ENCODE measurements at places on chromosomes 1 and 21.
A peak's percentile ranks its signal among the peaks of the same experiment; 100 is the strongest.

GRCh38 chr1:241460098-241460873, 59.3 kb downstream of the FH start:
- DNase-seq, result no peak

- DNase-seq, result no peak
Observed at GRCh38 chr1:22485431-22485830, 33.8 kb downstream of the ZBTB40 start.

GRCh38 chr1:207004931-207005830, 27.4 kb downstream of the C1orf116 start:
- peak; percentile 62 for DNase-seq

DNA sequence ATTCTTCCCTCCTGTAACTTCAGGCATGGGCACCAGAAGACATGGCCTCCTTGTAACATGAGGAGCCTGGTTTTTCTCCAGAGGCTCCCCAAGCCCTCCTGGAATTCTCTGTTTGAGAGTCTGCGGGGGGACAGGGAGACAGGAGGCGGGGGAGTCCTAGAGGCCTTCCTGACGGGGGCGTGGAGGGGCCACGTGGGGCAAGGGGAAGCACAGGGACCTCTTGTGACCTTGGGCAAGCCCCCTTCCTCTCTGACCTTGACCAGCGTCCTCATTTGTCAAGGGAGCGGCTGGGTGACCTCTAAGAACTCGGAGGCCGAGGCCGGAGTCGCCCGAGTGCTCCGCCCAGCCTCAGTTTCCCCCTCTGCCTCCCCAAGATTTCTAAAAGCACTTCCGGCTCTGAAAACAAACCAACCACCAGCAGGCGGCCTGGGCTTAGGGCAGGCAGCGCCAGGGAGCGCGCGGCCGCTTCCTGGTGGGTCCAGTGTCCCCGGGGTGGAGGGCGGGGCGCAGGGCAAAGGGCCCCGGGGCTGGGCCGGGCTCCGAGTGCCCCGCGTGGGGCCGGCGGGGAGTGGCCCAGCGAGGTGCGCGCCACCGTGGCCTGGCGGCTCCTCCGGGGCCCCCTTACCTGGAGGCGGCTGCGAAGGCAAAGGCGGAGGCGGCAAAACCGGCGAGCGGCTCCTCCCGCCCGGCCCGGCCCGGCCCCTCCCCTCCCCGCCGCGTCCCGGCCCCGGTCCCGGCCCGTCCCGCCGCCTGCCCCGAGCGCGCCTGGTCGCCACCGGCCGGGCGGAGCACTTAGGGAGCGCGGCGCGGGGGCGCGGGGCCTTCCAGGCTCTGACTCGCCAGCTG, at the start of gene TMCO4:
TSS of gene TMCO4 (minus strand) at position 687 of the 846 bp plus-strand sequence. CDS start 19,158 bp downstream, outside the sequence.
- peak; percentile 17 for DNase-seq

DNA sequence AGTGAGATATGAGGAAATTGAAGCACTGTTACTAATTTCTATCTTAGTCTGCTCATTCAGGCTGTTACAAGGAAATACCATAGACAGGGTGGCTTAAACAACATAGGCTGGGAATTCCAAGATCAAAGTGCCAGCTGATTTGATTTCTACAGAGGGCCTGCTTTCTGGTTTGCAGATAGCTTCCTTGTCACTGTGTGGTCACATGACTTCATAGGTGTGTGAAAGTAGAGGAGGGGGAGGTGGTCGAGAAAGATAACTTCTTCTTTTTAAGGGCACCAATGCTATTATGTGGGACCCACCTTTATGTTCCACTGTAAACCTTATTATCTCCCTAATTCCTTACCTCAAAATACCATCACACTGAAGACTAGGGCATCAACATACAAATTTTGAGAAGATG, 6.4 kb upstream of the BRINP3 start:
- DNase-seq, result no peak

DNA sequence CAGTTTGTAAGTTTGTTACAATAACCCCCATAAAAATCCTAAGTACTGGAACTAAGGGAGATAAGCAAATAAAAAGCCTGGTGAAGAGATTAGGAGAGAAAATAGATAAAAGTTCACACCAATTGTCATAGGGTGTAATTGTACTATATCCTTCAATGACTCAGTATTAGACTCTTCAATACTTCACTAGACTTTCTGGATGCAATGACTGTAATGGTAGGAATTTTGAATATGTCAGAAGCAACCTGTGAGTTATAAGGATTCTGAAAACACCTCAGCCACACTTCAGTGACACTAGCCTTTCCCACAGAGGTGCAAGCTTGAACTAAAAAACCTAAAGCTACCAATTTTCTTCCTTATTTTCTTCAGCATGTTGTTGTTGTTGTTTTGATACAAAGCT, 147.9 kb downstream of the PTGER3 start:
- no peak for DNase-seq

DNA sequence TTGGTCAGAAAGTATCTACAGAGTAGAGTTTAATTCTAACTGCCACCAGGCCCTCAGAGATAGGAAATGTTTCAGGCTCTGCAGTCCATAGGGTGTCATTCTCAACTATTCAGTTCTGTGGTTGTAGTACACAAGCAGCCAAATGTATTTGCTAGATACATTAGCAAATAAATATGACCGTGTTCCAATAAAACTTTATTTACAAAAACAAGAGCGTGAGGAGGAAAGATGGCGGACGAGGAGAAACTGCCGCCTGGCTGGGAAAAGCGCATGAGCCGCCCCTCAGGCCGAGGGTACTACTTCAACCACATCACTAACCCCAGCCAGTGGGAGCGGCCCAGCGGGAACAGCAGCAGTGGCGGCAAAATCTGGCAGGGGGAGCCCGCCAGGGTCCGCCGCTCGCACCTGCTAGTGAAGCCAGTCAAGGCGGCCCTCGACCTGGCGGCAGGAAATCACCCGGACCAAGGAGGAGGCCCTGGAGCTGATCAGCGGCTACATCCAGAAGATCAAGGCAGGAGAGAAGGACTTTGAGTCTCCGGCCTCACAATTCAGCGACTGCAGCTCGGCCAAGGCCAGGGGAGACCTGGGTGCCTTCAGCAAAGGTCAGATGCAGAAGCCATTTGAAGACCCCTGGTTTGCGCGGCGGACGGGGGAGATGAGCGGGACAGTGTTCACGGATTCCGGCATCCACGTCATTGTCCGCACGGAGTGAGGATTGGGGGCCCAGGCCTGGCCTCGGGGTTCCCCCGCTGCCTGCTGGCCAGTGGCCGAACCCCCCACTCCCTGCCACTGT, 286.1 kb downstream of the LRRC40 start:
- no peak for DNase-seq

GRCh38 chr1:30636621-30637020, 86.8 kb downstream of the MATN1 start:
- no peak for DNase-seq

DNA sequence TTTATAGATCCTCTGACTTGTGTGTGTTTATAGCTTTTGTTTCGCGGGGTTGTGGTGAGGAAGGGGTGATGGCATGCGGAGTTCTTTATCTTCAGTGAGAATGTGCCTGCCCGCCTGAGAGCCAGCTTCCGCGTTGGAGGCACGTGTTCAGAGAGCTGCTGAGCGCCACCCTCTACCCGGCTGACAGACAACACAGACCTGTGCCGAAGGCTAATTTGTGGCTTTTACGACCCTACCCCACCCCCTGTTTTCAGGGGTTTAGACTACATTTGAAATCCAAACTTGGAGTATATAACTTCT, 14.4 kb upstream of the CD101 start:
- DNase-seq, result no peak

DNA sequence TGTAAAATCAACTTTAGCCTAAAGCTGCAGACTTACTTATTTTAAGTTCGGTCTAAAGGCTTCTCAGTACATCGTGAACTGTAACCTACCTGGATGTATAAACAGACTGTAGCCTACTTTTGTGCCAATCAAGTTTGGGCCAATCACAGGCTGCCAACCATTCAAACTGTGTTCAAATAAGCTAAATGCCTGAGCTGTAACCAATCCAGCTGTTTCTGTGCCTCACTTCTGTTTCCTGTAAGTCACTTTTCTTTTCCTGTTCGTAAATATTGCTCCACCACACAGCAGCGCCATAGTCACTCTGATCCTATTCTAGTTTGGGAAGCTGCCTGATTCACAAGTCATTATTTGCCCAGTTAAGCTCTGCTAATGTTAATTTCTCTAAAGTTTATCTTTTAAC, 37.5 kb upstream of the SLAMF9 start:
- DNase-seq, result no peak

DNA sequence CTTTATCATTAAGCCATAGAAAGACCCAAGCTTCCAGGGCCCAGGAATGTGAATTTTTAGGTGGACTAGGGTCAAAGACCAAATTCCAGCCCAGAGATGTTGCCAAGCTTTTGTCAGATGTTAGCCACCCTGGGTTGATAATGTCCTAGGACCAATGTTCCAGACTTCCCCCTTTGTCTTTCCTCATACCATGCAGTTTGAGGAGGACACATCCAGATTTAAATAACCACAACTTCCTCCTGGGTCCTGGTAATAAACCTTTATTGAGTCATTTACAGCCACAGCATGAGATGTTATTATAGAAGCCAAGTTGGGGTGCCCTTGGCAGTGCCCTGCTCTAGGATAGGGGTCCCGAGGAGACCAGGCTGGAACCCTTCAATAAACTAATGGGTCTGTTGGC, 5.9 kb downstream of the TNR start:
- DNase-seq, result no peak

- DNase-seq, result no peak
Observed at GRCh38 chr1:6059866-6060265, 14.2 kb downstream of the KCNAB2 start.

- no peak for DNase-seq
Observed at GRCh38 chr21:40054403-40054802, 187.2 kb downstream of the PCP4 start.

GRCh38 chr1:244394826-244395765, 56.6 kb downstream of the ADSS2 start:
- no peak for DNase-seq

DNA sequence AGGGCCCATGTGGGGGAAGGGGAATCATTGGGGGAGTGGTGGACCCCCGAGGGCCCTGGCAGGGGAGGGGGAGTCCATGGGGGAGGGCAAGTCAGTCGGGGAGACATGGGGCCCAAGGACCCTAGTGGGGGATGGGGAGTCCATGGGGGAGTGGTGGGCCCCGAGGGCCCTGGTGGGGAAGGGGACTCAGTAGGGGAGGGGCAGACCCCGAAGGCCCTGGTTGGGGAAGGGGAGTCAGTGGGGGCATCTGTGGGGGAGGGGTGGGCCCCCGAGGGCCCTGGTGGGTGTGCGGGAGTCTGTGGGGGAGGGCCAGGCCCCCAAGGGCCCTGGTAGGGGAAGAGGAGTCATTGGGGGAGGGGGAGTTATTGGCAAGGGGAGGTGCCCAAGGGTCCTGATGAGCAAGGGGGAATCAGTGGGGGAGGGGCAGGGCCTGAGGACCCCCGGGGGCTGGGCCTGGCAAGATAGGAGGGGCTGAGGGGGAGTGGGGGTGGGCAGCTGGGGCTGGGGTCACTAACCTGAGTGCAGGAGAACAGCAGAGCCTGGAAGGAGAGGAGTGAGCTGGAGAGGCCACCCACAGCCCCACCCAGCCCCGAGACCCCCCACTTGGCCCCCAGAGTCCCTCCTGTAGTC, 2.1 kb downstream of the MXRA8 start:
- no peak for DNase-seq

- DNase-seq, result no peak
Observed at GRCh38 chr1:180254496-180254819, 24.4 kb downstream of the LHX4 start.

GRCh38 chr1:36248250-36248894, 24.1 kb downstream of the THRAP3 start:
- no peak for DNase-seq

DNA sequence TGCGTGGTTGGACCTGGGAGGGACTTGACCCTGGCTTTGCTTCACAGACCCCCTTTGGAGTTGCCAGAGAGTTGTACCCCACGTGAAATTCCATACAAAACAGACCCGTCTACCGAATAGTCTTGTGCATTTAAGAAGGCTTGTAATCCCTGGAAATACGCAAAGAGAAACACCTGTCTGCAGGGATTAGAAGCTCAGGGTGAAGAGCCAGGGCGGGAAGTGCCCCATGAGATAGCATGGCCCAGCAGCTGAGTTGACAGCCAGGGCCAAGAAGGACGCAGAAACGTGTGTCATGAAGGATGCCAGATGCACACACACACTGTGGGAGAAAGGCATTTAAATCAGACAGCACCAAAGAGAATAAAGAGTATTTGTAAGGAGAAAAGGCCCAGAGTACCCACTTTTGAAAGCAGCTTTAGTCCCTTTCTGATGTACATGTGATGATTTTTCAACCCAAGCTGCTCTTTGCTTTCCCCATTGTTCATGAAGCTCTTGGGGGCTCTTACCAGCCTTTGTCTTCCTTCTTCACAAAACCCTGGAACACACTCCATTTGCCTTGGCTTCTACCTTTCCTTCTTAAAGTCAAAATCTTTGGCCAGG, 46.6 kb downstream of the PCP4 start:
- DNase-seq, result no peak

GRCh38 chr1:228373681-228374571, 32.7 kb downstream of the TRIM11 start:
- no peak for DNase-seq

- no peak for DNase-seq
Observed at GRCh38 chr1:82441402-82441801, 640.7 kb downstream of the ADGRL2 start.

GRCh38 chr21:16534408-16535101, 804.8 kb downstream of the USP25 start:
- no peak for DNase-seq

GRCh38 chr1:4700801-4701200, 46.4 kb downstream of the AJAP1 start:
- peak; percentile 32 for DNase-seq
